ENCODE measurements at places on chromosomes 6 and 20.

DNA sequence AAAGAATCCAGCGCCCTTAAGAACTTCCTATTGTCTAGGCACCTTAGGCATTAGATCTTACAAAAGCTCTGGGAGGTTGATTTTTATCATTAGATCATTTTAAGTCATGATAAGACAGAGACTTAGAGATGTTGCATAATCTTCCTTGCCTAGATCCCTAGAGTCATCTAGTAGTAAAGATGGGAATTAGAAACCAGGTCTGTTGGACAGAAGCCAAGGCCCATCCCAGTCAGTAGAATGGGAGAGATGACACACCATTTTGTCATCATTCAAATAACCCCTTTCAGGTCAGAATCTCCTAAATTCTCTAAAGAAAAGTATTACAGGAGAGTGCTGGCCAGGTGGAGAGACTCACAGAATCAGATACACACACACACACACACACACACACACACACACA lies 579.1 kb downstream of the BMP2 start:
- no peaks in the 10 kb centered on the region for H3K36me3 ChIP-seq
- no peaks in the 10 kb centered on the region for H3K27me3 ChIP-seq
- H3K4me3 ChIP-seq, result no peak overlapping the region
- H3K4me1 ChIP-seq, result no peaks in the 10 kb centered on the region

- no peaks in the 10 kb centered on the region for H3K4me1 ChIP-seq
- H3K36me3 ChIP-seq, result no peaks in the 10 kb centered on the region
- no peak overlapping the region for H3K4me3 ChIP-seq
- no peak overlapping the region for H3K27ac ChIP-seq
- H3K27me3 ChIP-seq, result no peaks in the 10 kb centered on the region
- DNase-seq, result no peak
These were observed 43.7 kb downstream of the NINL start for GRCh38 chr20:25541676-25542075.

DNA sequence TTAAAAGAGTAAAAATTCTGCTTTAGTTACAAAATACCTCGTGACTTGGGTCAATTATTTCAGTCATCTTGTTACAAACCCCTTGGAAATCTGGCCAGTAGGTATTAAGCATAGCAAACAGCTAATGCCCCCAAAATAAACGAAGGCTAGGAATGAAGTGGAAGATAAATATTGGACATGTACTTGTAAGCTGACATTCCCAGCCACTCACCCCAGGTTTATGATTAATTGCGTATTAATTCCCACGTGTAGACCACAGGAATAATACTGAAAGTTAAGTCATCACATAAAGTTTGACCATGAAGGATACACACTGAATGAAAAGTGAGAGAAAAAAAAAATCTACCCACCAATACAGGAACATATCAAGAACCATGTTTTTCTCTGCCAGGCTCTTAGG lies 936.5 kb upstream of the ADGRB3 start:
- no peaks in the 10 kb centered on the region for H3K27me3 ChIP-seq
- H3K4me3 ChIP-seq, result no peak overlapping the region
- H3K4me1 ChIP-seq, result no peaks in the 10 kb centered on the region
- no peak for DNase-seq
- no peaks in the 10 kb centered on the region for H3K36me3 ChIP-seq
- no peak overlapping the region for H3K27ac ChIP-seq

DNA sequence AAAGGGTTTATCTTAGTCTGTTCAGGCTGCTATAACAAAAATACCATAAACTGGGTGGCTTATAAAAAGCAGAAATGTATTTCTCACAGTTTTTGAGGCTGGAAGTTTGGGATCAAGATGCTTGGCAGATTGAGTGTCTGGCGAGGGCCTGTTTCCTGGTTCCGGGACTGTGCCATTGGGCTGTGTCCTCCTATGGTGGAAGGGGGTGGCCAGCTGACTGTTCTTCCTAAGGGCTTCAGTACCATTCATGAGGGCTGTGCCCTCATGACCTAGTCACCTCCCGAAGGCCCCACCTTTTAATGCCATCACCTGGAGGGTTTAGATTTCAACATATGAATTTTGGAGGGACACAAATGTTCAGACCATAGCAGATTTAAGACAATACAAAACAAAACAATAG lies 91.2 kb downstream of the ARID1B start:
- H3K4me3 ChIP-seq, result no peak overlapping the region
- no peaks in the 10 kb centered on the region for H3K27me3 ChIP-seq
- DNase-seq, result no peak
- no peaks in the 10 kb centered on the region for H3K4me1 ChIP-seq

GRCh38 chr20:58461899-58462298 lies 53.3 kb downstream of the APCDD1L start:
- H3K36me3 ChIP-seq, result no peaks in the 10 kb centered on the region
- DNase-seq, result no peak
- no peak overlapping the region for H3K4me3 ChIP-seq
- no peak overlapping the region for H3K27ac ChIP-seq
- H3K4me1 ChIP-seq, result no peaks in the 10 kb centered on the region

All from right atrium auricular region (tissue), 2 donors.